ENCODE measurements at places on chromosomes 4 and X.

- DNase-seq = no peak
Observed at GRCh38 chr4:156261230-156261629, 307.6 kb upstream of the CTSO start.

DNA sequence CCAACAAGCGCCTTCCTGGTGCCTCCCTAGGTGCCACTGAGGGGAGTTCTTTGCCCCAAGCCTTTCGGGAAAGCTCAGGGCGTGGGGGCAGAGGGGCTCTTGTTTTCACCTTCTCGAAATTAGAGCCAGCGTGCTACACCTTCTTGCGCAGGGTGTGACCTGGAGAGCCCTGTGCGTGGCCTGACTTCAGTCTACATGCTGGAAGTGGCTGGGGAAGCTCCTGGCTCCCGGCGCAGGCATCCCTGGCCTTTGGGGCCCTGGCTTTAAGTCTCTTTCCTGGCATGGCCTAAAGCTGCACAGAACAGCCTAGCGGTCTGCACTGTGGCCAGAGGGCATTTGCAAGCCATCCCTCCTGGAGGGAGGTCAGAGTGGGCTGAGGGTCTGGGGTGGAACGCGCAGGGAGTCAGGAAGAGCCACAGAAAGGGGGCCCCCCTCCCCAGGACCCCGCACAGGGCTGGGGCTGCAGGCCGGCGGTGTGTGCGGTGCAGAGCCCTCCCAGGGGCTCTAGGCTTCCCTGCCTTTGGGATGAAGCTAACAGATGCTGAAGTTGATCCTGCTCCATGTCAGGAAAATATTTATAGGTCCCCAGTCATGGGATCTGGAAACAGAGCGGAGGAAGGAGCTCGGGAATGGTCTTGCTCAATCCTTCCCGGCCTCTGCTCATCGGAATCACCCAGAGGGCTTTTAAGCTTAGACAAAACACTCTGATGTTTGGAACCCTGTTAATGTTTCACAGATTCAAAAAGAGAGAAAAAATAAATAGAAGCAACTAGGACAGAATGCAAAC, 781 bp upstream of the SPON2 start:
- no peak for DNase-seq

DNA sequence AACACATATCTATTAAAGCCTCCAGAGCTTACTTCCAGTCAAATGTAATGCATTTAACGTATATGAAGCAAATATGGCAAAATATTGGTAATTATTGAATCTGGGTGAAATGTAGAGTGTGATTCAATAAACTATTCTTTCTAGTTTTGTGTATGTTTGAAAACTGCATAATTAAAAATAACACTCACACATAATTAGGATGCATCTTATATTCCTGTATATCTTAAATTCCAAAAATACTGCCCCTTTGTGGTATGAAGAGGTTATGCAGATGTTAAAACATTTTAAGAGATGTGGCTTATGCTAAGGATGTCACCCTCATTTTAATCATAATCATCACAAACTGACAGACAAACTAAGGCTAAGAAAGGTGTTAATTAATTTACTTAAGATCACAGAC, 182.9 kb downstream of the COX18 start:
- DNase-seq = no peak

DNA sequence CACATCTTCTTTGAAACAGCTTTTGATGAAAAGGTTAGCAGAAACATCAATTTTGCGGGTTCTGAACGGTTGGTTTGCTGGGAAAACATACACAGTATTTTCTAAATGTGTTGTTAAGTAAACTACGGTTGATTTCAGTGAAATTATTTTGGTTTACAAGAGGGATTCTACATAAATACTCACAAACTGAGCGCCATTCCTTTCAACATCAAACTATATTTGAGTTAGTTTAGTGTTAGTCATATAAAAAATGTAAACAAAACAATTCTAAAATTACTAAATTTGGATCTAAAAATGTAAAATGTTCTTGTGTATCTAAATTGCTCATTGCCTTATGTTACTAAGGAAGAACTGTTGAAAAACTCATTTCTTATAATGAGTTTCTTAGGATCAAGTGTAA, 425.6 kb downstream of the PCDH18 start:
- no peak for DNase-seq

- DNase-seq = no peak
Observed at GRCh38 chr4:109886303-109886702, 26.4 kb upstream of the EGF start.

GRCh38 chrX:110671068-110671803, 124.4 kb downstream of the CHRDL1 start:
- DNase-seq = no peak

DNA sequence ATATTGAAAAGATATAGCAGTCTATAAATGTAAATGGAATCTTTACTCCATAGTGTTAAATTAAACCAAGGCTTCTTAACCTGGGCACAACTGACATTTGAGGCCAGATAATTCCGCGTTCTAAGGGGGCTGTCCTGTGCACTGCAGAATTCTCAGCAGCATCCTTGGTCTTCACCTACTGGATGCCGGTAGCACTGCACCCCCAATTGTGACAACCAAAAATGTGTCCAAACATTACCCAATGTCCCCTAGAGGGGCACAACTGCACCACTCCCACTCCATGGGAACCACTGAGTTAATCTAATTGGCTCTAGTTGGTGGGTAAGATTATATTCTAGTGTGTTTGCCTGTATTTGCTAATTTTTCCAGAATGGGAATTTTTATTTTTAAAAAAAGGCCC, 16.6 kb downstream of the AP1S2 start:
- no peak for DNase-seq

DNA sequence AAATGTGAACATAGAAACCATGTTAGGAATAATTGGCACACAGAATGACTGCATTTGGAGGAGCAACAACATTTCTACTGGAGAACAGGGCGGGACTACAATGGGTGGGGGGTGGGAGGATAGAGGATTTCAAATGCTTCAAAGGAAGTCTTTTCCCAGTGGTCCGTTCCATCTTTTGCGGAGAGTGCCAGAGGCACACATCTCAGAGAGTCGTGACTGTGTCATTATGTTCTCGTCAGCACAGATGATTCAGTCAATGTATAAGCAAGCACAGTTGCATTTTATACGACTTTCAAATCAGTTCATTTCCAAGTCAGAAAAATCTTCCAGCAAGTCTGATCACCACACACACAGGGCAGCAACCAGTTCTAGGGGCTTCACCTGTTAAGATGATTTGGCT, 22.7 kb upstream of the GPR50 start:
- DNase-seq = no peak

- no peak for DNase-seq
Observed at GRCh38 chrX:82141942-82142341, 940.0 kb downstream of the SH3BGRL start.

- DNase-seq = no peak
Observed at GRCh38 chr4:140260227-140260626, 106.2 kb upstream of the MAML3 start.

GRCh38 chr4:174120446-174121295, 162.8 kb downstream of the FBXO8 start:
- DNase-seq = peak; percentile 64

GRCh38 chrX:72201836-72202536, 20.4 kb downstream of the PIN4 start:
- no peak for DNase-seq

- DNase-seq = no peak
Observed at GRCh38 chrX:154327038-154327820, 31.6 kb downstream of the TKTL1 start.

- peak; percentile 6 for DNase-seq
Observed at GRCh38 chr4:131644619-131645018, 1504.5 kb upstream of the PCDH10 start.

- no peak for DNase-seq
Observed at GRCh38 chr4:186931519-186931918, 207.9 kb upstream of the FAT1 start.

- no peak for DNase-seq
Observed at GRCh38 chrX:39690541-39691415, 407.0 kb downstream of the BCOR start.

- DNase-seq = no peak
Observed at GRCh38 chrX:52422884-52423283, 54.1 kb downstream of the XAGE2 start.

DNA sequence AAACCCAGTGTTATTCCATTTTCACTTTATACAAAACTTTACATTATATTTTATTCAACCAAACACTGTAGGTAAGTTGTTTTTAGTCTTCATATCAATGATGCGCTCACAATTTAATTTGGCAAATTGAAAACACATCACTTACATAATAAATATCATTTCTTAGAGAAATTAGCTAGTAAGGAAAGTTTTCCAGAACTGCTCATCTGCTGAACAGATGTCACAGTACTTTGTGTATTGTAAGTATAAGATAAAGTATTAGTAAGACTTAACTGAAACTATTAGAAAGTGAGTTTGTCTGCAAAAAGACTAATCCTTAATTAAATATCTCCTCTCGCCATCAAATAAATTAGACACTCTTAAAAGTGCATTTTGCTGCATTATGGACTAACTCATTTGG, 108.7 kb upstream of the PACRGL start:
- no peak for DNase-seq

DNA sequence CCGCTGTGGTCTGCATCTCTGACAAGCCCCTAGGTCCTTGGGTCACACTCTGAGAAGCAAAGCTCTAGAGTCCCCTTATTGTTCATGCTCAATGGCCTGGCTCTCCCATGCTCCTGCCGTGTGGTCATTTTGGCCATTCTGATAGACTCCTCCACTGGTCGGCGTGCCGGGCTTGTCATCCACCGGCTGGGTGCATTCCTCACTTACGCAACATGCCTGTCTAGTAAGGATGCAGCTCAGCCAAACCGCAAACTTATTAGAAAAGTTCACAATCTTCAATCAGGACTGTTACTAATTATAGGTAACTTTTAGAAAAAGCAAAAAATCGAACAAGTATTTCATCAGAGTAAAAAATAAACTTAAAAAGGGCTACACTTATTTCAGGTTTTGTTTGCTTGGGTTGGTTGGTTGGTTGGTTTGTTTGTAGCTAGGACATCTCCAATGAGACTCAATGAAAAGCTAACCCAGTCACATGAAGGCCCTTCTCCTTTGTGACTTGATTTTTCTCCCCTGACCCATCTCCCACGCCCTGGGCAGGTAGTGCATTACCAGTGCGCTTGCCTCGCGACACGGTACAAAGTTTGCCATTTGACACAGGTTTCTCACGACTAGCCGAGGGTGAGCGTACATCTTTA, 41.0 kb downstream of the IRF2 start:
- no peak for DNase-seq

- DNase-seq = no peak
Observed at GRCh38 chrX:134460862-134461220, 876 bp downstream of the HPRT1 start.

DNA sequence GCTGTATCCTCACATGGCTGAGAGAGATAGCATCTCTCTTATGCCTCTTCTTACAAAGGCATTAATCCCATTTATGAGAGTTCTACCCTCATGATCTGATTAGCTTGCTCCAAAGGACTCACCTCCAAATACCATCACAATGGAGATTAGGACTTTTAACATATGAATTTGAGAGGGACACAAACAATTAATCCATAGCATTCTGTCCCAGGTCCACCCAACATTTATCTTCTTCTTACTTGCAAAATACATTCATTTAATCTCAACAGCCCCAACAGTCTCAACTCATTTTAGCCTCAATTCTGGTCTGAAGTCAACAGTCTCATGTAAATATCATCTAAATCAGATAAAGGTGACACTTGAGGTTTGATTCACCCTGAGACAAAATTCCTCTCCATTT, 555.4 kb downstream of the RAB28 start:
- no peak for DNase-seq

DNA sequence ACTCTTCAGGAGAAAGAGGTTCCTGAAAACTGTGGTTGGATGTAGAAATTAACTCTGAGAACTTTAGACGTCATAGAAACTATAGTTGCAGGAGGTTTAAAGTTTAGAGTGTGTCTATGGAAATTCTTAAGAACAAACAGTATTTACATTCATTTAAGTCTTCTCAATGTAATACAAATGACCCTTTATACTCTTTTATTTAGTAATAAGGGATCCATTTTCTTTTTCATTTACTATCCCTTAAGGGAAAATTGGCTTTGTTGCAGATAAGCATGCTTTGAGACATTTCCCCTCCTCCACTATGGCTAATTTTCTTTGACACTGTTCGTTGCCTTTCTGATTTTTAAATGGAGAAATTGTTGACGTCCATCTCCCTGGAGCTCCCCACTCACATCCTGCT, 96.4 kb downstream of the POLA1 start:
- DNase-seq = no peak

DNA sequence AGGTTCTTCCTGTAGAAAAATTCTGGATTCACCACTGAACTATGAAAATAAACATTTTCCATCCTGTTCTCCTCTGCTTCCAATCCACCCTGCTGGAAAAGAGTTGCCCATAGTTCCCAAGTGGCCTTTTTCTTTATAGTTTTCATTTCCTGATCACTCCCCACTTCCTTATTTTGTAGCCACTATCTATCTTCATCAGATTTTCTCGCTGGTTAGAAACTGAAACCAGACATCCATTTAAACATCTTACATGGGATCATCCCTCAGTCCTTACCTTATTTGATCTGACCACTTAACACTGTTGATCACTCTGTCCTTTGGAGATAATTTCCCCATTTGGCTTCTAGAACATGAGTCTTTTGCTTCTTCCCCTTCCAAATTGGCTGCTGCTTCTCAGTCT, 42.2 kb upstream of the SCOC start:
- no peak for DNase-seq

- no peak for DNase-seq
Observed at GRCh38 chr4:41668024-41668423, 80.5 kb downstream of the PHOX2B start.

GRCh38 chr4:175971388-175972179, 94.1 kb upstream of the WDR17 start:
- DNase-seq = no peak

GRCh38 chr4:180500154-180500553, 1743.0 kb upstream of the TENM3 start:
- DNase-seq = no peak

DNA sequence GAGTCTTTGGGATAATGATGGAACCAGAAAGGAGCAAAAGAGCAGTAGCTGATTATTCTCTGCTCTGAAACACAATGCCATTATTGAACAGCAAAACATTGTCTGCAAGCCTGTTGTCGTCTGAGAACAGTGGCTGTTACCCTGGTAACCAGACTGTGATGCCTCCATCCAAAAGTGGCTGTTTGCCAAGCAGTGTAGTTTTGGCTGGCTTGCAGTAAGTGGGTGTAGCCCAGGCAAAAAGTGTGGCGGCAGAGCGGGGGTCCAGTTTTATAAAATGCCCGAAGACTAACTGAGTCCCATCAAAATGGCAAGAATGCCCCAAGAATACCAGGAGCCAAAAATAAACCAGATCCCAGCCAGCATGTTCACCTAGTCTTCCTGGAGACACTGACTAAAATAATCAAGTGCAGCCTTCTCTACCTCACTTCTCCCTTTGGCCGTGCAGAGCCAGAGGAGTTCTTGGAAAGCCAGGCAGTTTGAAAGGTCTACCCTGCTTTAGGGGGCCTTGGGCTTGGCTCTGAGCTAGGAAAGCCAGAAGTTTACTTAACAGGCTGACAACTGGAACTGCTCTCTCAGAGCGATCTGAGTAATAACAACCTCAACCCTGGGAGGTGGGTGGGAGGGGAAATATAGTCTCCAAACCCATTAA, 2.6 kb downstream of the PLP1 start:
- DNase-seq = no peak

DNA sequence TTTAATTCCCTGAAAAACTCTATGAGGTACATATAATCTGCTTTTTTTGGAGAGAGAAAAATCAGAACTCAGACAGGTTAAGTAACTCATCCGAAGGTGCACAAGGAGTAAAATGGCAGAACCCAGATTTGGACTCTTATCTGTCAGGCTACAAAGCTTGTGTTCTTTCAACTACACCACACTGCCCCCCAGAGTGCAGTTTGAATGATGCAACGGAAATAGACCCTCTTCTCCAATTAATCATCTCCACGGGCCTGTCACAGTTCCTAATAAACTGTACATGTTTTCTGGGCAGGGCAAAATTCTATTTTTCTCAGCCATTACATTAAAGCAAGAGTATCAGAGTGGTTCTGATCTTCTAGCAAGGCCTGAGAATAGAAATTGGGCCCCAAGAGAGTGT, 35.3 kb upstream of the DCX start:
- peak; percentile 23 for DNase-seq
